D341Med (cell line): ENCODE measurements at places on chromosomes 5 and 9.

- DNase-seq, result no peak
Observed at GRCh38 chr9:6708732-6709131, 49.0 kb upstream of the KDM4C start.

GRCh38 chr9:77903666-77904285 is 127.8 kb downstream of the GNAQ start:
- DNase-seq, result no peak

- no peak for DNase-seq
Observed at GRCh38 chr9:26758655-26759054, 133.9 kb downstream of the CAAP1 start.

GRCh38 chr5:173745123-173745522 is 128.7 kb upstream of the BOD1 start:
- DNase-seq, result no peak

- no peak for DNase-seq
Observed at GRCh38 chr5:173296737-173297676, 31.2 kb downstream of the STC2 start.

GRCh38 chr5:135009736-135010501 is 24.1 kb downstream of the PITX1 start:
- DNase-seq, result peak; percentile 18

- DNase-seq, result no peak
Observed at GRCh38 chr5:150238646-150239045, 48.8 kb downstream of the SLC6A7 start.

DNA sequence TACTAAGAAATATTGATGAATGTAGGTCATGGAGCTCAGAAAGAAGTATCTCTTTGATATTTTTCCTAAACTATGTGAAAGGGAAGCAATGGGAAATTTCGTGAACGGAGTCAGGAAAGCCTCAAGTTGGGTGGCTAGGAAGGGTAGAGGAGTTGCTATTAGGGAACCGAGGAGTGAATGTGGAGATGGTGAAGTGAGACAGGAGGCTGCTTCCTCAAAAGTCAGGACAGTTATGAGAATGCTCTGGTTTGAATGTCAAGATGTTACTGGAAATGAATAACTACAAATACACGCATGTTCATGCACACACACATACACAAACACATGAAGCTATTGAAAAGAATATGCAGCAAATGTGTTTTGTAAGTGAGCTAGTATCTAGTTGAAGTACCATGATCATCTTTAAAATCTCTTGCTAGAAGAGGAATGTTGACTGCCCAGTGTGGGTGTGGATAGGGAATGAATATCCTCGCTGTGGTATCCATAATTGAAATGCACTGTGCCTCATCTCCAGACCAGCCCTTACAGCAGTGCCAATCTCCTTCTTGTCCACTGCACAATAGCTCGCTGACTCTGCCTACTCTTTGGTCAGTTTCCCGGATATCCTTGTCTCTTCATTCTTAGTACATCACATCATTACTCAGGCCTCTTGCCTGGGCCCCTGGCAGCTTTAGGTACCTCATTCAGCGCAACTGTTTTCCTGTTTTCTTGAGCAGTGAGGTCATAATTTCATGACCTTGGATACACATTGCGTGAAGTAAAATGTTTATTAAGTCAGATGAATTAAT is 21.9 kb upstream of the PDCD1LG2 start:
- DNase-seq, result no peak

DNA sequence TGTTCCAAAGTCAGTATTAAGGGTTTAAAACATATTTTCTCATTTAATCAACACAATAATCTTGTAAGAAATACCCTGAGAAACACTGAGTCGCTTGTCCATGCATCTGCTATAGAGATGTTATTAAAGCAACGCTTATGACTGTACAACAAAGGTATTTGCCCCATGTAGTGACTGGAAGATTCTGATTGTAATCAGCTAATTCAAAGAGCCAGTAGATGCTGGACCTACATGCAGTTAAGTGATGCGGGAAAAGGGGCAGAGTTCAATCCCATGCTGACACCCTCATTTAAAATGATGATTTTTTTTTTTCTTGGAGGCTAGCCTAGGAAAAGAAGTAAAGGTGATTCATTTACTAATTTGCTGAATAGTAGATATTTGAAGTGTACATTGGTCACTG is 149.3 kb upstream of the MTAP start:
- DNase-seq, result no peak

- no peak for DNase-seq
Observed at GRCh38 chr9:10274175-10274574, 338.6 kb downstream of the PTPRD start.

- DNase-seq, result no peak
Observed at GRCh38 chr5:59792983-59793585, 100.4 kb downstream of the PDE4D start.

DNA sequence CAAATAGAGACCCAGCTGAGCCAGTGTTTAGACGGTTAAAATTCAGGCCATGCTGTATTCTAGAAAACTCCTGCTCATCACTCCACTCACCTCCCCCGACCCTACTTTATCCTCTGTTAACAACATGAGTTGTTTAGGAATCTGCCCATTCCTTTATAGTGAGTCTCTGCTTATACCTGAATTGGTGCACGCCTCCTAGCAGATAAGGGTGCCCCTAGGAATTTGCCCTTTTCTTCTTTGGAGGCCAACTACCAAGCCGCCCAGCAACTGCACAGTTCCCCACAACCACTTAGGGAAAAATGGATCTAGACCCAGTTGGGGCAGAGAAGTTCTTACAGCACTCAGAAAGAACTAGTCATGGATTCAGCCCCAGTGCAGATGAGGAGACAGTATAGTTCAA is 102.3 kb downstream of the MAMDC2 start:
- no peak for DNase-seq

- no peak for DNase-seq
Observed at GRCh38 chr5:133141746-133142145, 89.9 kb downstream of the HSPA4 start.

- no peak for DNase-seq
Observed at GRCh38 chr5:102627315-102627714, 127.8 kb upstream of the PAM start.

DNA sequence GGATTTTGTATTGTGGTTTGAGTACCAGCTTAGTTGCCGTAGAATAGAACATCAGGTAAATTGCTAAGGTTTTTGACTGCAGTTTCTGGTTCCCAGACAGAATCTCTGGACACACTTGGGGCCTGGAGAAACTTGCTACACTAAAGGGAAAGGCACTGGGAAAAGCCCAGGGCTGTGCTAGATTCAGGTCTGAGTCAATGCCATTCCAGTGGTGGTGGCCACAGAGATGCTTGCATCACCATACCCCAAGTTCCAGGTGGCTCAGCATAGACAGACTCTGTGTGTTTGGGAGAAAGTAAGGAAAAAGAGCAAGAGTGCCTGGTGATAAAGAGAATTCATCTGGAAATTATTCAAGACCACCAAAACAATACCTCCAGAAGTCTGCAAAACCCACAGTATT is 120.6 kb downstream of the HMHB1 start:
- DNase-seq, result no peak

DNA sequence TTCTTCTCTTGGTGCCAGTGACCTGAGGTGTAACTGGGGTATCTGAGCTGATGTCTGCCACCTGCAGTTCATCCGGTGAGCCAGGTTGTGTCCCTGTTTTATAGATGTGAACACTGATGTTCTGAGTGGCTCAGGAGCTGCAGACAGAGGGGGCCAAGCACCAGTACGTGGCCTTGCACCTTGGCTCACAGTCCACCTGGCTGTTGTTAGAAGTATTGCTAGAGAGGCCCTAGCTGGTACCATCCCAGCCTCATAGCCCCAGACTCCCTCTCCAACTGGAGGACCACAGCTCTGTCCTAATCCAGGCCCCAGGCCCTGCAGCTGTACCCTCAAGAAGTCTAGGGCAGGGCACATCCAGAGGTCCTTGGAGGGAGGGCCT is 16.2 kb downstream of the PHF2 start:
- DNase-seq, result peak; percentile 38

- DNase-seq, result no peak
Observed at GRCh38 chr5:31221001-31221400, 27.5 kb downstream of the CDH6 start.

DNA sequence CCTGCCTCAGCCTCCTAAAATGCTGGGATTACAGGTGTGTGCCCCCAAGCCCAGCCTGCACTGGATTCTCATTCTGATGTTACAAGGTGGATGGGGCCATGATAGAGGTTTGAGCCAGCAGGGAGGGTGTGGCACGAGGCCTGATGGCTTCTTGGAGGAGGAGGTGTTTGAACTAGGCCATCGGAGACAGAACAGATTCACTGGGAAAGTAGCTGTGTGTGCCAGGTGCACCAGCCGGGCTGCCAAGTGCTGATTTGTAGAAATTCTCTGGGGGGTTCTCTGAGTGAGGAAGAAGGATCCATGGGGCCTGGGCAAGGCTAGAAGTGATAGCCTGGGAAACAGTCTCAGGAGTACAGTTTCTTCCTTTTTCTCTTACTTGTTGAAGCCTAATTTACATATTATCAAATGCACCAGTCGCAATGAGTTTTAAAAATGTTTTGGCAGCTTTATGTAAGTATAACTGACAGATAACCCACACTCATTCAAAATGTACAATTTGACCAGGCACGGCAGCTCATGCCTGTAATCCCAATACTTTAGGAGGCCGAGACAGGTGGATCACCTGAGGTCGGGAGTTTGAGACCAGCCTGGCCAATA is 31.1 kb upstream of the STXBP1 start:
- peak; percentile 28 for DNase-seq
